CD4-positive, alpha-beta T cell treated with Interleukin-2 at 100 ng/mL for 4 hours (primary cell): ENCODE measurements at places on chromosomes 5 and 9.

- DNase-seq, result no peak
Measured at GRCh38 chr9:18920141-18921084, 112.6 kb downstream of the SAXO1 start.

- no peak for DNase-seq
Measured at GRCh38 chr5:1931604-1932231, 49.0 kb upstream of the IRX4 start.

DNA sequence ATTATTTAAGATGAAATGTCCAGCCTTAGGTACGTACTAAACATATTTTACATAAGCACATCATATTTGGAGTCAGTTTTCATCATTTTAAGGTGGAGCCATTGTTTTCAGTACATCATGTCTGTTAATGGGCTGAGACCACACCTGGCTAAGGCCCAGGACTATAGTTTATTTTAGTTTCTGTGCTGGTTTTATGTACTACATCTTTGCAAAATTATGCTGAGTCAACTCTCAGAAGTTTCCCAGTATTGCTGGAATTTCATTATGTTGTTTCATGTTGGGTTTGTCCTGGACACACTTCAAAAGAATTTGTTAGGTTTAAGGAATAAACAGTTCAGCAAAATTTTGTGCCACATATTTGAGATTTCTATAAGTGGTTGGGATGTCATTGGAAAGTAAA, 171.2 kb downstream of the CCDC171 start:
- no peak for DNase-seq

DNA sequence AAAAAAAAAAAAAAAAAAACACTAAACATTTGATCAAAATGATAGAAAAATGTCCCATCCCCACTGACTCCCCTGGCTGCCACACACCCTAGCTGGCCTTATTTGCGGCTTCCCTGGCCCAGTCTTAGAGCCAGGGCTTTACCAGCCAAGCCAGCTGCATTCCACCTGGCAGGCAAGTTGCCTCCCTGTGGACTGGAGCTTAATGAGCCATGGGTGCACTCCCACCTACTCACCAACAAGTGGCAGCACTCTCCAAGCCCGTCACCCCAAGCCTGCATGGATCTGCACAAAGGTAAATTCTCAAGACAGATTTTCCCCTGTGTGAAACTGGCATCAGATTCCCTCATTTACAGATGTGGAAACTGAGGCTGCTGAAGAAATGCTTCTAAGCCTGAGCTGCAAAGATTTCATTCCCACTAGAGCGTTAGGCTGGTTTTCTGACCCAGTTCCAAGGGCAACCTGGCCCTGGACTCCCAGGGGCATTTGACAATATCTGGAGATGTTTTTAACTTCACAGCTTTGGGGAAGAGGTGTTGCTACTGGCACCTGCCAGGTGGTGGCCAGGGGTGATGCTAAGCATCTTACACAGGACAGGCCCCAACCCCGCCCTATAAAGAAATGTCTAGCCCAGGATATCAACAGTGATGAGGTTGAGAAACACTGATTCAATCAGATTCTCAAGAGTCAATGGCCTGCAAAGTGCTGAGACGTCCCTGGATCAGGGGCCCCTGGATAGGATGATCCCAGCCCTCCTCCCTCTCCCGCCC, 21.9 kb upstream of the VDAC1 start:
- peak; percentile 52 for DNase-seq

GRCh38 chr5:138139781-138140090, 508 bp upstream of the NME5 start:
- DNase-seq, result no peak

DNA sequence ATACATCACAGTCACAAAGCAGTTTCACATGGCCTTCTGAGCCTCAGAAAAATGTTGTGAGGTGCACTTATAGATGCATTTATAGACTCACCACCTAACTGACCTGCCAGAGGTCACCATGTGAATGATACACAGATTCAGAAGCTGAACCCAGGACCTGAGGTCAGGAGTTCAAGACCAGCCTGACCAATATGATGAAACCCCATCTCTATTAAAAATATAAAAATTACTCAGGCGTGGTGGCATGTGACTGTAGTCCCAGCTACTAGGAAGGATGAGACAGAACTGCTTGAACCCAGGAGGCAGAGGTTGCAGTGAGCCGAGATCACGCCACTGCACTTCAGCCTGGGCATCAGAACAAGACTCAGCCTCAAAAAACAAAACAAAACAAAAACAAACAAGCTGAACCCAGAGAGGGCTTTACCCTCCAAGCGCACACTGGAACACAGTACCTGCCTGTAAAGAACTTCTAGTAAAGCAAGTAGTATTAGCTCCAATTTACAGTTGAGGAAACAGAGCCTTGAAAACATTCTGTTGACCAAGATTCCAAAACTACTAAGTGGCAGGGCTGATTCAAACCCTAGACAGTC, 16.3 kb downstream of the ECPAS start:
- DNase-seq, result no peak

- DNase-seq, result no peak
Measured at GRCh38 chr5:31049461-31049860, 144.0 kb upstream of the CDH6 start.

- no peak for DNase-seq
Measured at GRCh38 chr9:127867356-127868277, 9.9 kb downstream of the AK1 start.

- DNase-seq, result no peak
Measured at GRCh38 chr5:157085930-157086329, 22.9 kb downstream of the HAVCR2 start.

- no peak for DNase-seq
Measured at GRCh38 chr5:95520206-95520605, 34.6 kb downstream of the SKIC3 start.

DNA sequence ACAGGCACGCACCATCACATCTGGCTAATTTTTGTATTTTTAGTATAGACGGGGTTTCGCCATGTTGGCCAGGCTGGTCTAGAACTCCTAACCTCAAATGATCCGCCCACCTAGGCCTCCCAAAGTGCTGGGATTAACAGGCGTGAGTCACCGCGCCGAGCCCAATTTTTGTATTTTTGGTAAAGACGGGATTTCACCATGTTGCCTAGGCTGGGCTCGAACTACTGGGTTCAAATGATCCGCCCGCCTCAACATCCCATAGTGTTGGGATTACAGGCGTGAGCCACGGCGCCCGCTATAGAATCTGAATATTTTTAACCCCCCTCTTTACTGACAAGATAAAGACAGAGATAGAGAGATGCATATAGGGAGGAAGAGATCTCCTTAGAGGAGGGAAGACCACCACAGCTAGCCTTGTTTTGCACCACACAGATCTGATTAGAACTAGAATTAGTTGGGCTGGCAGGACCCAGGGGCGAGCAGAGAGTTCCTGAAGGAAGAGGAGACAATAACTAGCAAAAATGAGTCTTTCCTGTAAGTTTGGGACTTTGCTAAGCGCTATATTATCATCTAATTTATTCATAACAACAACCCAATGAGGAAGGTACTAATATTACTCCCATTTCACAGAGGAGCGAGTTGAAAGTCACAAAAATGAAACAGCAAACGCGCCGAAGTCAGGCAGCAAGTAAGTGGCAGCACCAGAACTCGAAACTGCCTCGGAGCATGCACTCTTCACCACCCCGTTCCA, 1.5 kb upstream of the ANKHD1 start:
- DNase-seq, result no peak

DNA sequence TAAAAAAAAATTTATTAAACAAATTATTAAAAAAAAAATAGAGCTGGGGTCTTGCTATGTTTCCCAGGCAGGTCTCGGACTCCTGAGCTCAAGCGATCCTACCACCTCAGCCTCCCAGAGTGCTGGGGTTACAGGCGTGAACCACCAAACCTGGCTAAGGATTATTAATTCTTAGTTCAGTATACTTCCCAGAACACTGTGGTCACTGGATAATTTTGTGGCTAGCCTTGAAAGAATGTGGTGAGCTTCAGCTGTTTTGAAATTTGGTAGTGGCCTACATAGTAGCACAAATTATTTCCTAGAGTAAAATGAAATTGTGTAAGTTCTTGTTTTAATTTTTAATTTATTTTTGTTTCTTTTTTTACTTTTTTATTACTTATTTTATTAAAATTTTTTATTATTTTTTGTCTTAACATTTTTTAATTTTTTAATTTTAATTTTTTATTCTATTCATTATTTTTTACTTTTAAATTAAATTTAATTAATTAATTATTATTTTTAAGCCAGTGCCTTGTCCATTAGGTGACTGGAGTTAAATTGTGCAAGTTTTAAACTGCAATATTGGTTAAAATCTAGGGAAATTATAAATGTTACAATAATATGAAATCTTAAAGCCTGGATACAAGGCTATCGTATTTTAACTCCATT, 23.0 kb downstream of the ARRDC3 start:
- no peak for DNase-seq

GRCh38 chr5:150202501-150202900, 12.6 kb downstream of the SLC6A7 start:
- no peak for DNase-seq
